ENCODE measurements at places on chromosomes 11 and 22.

GRCh38 chr22:39527481-39527961 is 5.0 kb downstream of the RPS19BP1 start:
- no peak for DNase-seq

DNA sequence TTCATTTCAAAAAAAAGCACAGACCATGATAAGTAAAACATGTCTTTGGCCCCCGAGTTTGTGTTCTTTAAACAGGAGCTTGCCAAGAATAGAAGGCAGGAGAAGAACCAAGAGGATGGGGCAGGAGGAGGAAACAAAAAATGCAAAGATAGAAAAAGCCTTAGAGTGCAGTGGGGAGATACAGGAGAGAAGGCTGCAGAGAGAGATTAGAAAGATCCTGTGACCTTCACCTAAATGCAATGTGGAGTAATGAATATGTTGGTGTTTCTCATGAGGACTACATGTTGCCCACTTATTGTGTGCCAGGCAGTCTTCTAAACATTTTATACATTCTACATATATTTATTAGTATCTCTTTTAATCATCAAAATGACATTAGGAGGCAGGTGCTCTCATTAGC is 2.3 kb upstream of the APLNR start:
- DNase-seq: no peak

DNA sequence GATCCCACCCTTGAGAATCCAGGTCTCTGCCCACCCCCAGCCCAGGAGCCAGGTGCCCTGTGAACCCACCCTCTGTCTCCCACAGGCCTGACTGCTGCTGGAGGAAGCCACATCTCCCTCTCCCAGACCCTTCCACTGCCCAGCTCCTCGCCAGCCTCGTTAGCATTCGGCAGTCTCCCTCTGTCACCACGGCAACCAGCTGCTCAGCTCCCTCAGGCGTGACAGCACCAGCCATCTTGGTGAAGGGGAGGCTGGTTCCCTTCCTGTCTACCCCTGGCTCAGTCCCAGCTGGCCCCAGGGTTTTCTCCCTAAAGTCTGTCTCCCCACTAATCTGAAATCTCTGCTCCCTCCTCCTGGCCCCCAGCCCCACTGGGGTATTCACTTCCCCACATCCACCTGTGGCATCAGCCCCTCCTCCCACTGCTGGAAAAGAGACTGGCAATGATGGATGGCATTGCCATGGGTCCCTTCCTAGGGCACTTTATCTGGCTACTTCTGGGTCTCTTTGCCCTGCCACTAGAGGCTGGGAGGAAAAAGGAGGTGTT is 28.1 kb downstream of the NRXN2 start:
- no peak for DNase-seq

- no peak for DNase-seq
These were observed 15.6 kb downstream of the ARAP1 start for GRCh38 chr11:72736452-72737069.

All from HS-27A (cell line).